Hepatic stellate cell (primary cell): ENCODE measurements at places on chromosomes 7 and 10.

- DNase-seq = no peak
Observed at GRCh38 chr10:68032113-68032512, 43.0 kb downstream of the HERC4 start.

DNA sequence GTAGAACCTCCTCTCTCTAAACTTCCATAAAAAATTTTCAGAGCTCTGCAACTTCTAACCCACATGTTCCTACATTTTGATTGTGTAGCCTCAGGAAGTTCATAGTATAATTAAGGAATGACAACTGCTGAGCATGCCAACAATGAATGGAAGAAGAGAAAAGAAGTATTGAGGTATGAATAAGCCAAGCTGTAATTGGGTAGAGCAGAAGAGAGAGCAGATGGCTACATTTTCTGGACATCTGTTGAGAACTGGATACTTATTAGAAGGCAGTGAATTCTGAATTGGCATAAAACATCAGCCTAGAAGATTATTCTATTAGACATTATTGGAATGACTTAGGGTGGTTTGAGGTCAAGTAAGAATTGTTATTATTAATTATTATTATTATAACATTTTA lies 728.3 kb upstream of the PHF14 start:
- DNase-seq = no peak

DNA sequence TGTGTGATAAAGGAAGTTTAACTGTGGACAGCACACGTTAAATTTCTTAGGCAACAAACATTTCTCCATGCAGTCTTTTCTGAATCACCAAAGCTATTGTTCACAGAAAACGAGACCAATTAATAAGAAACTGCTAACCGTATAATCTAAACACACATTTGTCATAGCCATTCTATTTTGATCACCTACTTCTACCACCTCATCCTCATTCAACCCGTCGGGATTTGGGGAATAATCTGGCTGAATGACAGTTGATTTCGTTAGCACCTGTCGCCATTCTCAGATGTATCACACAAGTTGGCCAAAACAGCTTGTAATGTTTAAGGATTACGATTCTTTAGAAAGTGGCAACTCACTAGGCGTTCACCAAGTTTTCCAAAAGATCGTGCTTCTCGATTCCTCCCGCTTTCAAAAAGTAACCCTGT lies 1.2 kb downstream of the EZH2 start:
- no peak for DNase-seq

DNA sequence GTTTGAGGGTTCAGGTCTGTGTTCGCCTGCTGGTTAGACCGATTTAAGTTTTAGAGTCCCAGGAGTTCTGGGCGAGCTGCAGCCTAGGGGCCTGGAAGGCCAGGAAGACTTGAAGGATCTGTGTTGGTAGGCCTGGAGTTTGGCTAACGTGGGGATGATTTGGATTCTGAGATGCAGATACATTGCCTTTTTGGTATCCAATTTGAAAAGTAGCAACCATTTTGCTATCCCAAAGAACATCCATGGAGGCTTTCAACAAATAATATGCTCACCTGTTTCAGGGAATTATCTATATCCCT lies 433 bp upstream of the TRIM4 start:
- no peak for DNase-seq

GRCh38 chr10:108812906-108813305 lies 1110.4 kb downstream of the XPNPEP1 start:
- no peak for DNase-seq

- DNase-seq = no peak
Observed at GRCh38 chr7:28163949-28164348, 16.6 kb downstream of the JAZF1 start.

DNA sequence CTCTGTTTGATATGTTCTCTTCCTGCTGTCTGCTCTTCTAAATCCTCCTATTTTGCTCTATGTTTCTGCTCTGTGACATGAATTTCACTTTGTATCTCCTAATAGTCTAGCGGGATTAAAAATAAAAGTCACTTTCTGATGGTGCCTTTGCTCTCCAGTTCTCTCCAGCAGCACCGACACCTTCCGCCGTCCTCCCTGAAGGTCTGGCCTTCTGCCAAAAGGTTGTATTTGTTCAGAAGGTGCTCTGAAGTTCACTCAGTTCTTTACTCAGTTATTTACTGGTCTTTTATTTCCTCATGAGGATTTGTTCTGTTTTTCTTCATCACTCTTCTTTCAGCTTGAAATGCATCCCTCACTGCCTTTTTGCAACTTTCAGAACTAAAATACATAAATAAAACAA lies 11.2 kb upstream of the EPHA1 start:
- no peak for DNase-seq

DNA sequence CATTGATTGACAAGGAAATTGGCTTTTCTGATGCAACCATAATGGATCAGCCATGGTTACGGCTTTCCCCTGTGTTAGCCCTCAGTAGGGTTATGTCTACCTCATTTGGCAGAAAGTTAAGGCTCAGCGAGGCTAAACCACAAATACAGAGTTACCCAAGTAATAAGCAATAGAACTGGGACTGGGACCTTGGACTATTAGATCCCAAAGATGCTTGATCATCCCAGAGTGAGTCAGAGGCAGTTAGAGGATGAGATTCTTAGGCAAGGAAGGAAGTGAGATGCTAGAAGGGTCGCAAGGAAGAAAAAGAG lies 401.4 kb downstream of the TNS3 start:
- no peak for DNase-seq

- no peak for DNase-seq
Observed at GRCh38 chr10:58712141-58712540, 199.5 kb downstream of the BICC1 start.

DNA sequence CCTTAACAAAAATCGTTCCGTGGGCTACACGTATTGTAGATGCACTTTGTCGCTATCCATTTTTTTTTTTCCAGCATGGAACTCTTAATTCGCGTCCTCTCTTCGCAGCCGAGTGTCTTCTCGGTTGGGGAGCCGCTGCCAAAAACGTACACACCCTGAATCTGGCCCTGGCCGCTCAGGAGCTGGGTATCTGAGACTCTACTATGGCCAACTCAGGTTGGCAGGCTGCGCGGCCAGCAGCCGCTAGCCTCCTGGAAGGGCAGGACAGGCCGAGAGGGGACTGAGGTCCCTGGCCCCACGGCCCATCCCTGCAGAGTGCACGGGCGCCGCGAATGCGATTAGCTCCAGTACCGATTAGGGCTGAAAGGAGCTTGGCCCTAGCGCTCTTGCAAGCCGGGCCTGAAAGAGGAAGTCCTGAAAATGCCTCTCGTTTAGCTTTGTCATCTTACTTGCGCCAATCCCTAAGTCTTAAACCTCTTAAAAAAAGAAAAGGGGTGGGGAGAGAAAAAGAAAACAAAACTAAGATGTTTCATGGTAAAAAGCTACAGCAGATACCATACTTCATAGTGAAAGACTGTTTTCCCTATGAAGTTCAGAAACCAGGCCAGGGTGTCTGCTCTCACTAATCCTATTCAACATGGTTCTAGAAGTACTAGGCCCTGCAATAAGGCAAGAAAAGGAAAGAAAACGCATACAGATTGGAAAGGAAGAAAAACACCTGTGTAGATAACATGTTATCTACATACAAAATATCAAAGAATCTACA lies 113.2 kb upstream of the RHEB start:
- peak; percentile 43 for DNase-seq

- no peak for DNase-seq
Observed at GRCh38 chr7:90886416-90886815, 290.3 kb downstream of the CDK14 start.

DNA sequence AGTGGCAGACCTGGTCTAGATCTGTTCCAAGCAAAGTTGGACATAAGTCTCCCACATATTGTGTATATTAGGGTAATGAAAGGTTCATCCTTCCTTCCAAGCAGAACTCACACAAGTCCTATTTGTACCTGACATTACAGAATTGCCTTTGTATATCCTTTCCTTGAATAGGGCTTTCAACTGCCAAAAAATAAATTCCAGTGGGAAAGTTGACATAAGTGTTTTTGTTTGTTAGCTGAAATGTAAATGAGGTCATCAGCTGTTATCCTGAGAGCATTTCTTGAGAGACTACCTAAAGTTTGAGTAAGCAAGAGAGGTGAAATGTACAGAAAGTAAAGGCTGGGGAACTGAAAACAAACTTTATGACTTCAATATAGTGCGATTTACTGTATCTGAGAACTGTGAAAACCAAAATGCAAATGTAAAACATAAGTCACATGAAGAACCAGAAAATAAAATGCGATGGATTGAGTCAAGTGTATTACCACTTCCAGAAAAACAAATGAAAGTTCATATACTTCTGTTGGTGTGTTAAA lies 527.3 kb upstream of the SEMA3D start:
- no peak for DNase-seq

GRCh38 chr10:132257271-132257670 lies 50.5 kb downstream of the STK32C start:
- DNase-seq = peak; percentile 85

GRCh38 chr10:84429926-84430520 lies 101.6 kb downstream of the CCSER2 start:
- no peak for DNase-seq

GRCh38 chr7:108014747-108015682 lies 12.1 kb upstream of the LAMB1 start:
- peak; percentile 49 for DNase-seq

GRCh38 chr7:37558320-37559096 lies 109.8 kb upstream of the ELMO1 start:
- no peak for DNase-seq

DNA sequence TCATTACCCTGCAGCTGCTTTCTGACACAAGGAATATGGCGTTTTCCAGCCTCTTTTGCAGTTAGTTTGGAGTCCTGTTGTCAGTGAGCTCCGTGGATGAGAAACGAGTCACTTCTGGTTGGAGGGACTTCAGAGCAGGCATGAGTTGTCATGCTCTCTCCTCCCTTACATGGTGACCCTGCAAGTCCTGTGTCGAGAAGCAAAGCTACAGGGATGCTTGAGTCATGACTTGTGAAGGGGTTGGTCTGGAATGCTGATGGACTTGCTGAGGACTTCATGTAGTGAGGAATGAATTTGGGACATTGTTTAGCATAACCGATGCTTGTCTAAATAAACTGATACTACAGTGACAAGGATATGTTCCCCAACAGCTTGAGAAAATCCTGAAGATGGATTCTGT lies 108.8 kb downstream of the ADCYAP1R1 start:
- no peak for DNase-seq

DNA sequence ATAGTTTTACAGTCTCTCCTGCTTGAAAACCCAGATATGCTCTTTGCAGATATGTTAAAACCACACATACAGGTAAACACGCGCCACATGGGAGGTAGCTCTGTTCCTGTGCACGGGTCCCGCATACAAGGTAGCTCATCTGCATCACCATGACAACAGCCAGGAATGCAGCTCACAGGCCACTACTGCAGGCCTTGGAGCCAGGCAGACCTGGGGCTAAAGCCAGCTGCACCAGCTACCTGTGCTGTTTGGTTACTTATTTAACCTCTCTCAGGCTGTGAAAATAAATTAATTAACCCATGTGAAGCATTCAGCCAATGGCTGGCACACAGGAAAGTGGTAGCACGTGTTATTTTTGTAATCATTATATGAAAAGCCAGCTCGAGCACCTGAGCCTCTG lies 428.3 kb downstream of the TNS3 start:
- DNase-seq = no peak

DNA sequence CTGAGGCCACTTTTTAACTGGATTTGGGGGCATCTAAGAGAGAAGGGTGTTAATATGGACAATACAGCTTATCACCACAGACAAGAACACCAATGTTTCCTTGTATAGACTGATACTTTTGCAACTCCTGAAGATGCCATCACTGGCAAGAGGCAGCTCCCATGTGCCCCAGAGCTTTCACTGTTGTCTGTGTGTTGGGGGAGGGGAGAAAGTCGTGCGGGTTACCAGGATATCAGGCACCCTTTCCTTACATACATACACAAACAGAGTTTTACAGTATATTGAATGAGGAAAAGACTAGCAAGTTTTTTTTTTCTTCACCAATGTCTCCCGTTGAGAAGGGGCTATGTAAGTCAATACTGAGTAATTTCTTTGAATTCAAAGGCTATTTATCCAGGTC lies 4.1 kb upstream of the DLX6 start:
- no peak for DNase-seq

GRCh38 chr10:110808615-110809014 lies 63.1 kb upstream of the PDCD4 start:
- DNase-seq = no peak

GRCh38 chr7:41333511-41333910 lies 369.4 kb downstream of the INHBA start:
- DNase-seq = peak; percentile 24

DNA sequence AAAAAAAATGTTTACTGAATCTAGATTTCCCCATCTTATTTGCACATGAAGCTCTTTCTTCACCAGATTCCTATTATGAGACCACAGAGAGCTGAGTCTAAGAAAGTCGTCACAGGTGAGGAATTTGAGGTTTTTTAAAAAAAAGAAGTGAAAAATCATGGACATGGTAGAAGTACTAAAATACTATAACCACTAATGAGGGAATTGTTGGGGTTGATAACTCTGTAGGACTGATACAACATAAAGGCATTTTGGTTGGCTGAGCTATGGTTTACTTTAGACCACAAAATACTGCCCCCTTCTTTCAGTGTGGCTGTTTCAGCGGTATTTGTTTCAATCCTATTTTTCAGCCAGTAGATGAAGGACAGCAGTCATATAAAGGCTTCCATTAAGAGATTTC lies 1111.3 kb downstream of the TYW1 start:
- no peak for DNase-seq

GRCh38 chr10:120205368-120206018 lies 251.5 kb upstream of the PLPP4 start:
- no peak for DNase-seq

DNA sequence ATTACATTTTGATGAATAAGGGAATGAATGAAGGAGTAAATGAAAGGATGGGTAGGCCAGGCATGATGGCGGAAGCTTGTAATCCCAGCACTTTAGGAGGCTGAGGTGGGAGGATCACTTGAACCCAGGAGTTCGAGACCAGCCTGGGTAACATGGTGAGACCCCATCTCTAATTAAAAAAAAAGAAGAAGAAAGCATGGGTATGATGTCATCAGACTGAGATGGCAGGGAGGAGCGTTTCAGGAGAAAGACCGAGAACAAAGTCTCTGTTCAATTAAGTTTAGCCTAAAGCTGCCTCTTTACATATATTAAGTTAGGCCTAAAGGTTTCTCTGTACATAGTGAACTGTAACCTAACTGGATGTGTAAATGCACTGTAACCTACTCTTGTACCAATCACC lies 42.2 kb upstream of the SMNDC1 start:
- DNase-seq = no peak

GRCh38 chr10:59803714-59804113 lies 50.5 kb upstream of the MRLN start:
- no peak for DNase-seq
